ENCODE measurements at places on chromosomes 4 and X. TPM values are rescaled to one million over a fixed set of nuclear protein-coding genes. Genes with fewer than 3 reads are reported as not detected.

TMSB15C gene
- polyA plus RNA-seq, result not detected

FGFBP2 gene
- polyA plus RNA-seq, result 0.61 TPM

STATH gene
- not detected for polyA plus RNA-seq

HHIP gene
- not detected for polyA plus RNA-seq

MAGEA1 gene
- polyA plus RNA-seq, result not detected

MTTP gene
- not detected for polyA plus RNA-seq

GUCY1A1 gene
- polyA plus RNA-seq, result 0.88 TPM

GC gene
- not detected for polyA plus RNA-seq

GJB1 gene
- polyA plus RNA-seq, result not detected

ELMOD2 gene
- 1.4 TPM for polyA plus RNA-seq

Measured in CD14-positive monocyte (primary cell).